ENCODE measurements at places on chromosomes 16 and 17.

- DNase-seq = no peak
Observed at GRCh38 chr16:69939821-69940585, 11.1 kb upstream of the CLEC18A start.

DNA sequence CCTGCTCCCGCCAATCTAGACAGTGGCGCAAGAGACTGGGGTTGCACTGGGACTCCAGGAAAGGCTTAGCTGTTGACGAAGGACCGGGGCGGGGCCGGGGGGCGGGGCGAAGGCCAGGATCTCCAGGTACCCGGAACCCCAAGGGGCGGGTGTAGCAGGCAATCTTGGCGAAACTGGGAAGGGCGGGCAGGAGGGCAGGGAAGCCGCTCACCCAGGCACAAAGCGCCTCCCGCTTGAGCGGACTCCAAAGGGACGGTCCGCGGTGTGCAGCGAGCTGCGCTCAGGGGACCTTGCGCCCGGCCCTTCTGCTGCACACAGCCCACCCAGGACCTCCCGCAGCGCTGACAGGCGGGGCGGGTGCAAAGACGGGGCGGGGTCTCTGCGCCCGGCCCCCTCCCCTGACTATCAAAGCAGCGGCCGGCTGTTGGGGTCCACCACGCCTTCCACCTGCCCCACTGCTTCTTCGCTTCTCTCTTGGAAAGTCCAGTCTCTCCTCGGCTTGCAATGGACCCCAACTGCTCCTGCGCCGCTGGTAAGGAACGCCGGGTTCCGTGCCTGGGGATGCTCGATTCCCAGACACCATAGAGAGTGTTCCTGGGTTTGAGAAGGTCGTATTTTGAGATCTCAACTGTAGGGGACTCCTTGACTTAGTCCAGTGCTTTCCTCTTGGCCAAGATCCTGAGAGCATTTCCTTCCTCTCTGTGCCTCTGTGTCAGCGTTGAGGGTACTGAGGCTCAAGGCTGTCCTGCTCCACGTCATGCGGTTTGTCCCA lies at the start of gene MT1F:
MT1F (plus strand) TSS at position 405 of the 772 bp plus-strand sequence; CDS start at position 505, 100 bp downstream.
- DNase-seq = peak; percentile 33

- DNase-seq = peak; percentile 57
Observed at GRCh38 chr16:12675852-12676251, 127.8 kb downstream of the CPPED1 start.

DNA sequence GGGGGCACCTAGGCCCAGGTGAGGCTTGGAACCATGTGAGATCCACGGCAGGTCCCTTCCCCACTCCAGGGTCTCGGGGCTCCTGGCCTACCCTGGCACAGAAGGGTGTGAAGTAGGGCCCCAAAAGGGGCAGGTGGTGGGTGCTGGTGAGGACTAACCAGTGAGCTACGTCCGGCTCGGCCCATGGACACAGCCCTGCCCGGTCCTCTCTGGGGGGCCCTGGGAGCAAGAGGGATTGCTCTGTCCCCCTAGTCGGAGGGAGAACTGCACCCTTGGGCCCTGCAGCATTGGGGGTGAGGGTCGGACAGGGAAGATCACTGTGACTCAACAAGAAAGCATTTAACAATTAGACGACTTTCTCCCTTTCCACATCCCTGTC lies 2.9 kb downstream of the ENPP7 start:
- no peak for DNase-seq

- no peak for DNase-seq
Observed at GRCh38 chr16:78396046-78396445, 296.6 kb downstream of the WWOX start.

All from AG08395 (cell line).